ENCODE measurements at places on chromosomes 16 and 17.

GRCh38 chr17:67124450-67125148 is 80.2 kb downstream of the CACNG1 start:
- no peak for DNase-seq

GRCh38 chr16:73027685-73028111 is 20.2 kb downstream of the ZFHX3 start:
- DNase-seq, result no peak

- DNase-seq, result no peak
These were observed 5.1 kb downstream of the ERBB2 start for GRCh38 chr17:39704821-39705551.

- DNase-seq, result no peak
These were observed 14.2 kb upstream of the CACNG4 start for GRCh38 chr17:66950325-66950724.

DNA sequence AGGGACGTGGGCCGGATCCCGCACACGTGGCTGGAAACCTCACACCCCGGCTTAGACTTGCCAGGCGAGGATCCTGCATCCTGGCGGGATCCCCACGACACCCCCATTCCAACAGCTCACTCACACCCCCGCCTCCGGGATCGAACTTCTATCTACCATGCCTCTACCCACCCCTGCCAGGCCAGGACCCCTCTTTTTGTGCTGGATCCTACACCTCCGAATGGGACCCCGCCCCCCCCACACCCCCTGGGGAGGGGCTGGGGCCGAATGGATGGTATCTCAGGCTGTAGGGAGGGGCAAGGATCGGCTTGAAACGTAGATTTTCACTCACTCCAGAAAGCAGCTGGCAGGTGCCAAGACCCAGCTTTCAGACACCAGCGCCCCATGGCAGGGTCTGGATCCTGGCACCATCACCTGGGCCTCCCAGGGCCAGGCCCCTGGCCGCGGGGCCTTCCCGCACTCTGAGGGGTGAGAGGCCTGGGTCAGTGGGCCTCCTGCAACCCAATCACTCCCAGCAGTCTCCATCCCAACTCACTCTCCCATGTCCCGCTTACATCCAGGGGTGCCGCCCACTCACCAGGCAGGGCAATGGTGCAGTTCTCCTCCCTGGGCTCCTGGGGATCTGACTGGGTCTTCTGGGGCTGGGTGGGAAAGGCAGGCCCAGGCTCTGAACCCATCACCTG is 6.7 kb downstream of the PRSS36 start:
- DNase-seq, result no peak

DNA sequence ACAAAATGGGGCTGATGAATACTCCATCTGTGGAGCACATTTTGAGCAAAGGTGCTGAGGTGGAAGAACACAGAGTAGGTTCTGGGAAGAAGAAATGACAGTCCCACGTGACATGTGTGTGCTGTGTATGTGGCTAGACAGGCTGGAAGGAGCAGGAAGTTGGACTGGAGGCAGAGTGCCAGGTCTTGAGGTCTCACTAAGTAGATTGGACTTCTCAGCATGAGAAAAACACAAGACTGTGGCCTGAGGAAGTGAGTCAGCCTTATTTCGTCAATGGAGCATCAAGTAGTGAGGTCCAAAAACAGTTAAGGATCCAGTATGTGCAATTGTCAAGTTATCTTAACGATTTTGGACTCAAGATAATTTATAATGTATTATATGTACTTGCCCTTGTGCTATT is 736.5 kb downstream of the KCNJ2 start:
- no peak for DNase-seq

GRCh38 chr17:20187049-20187448 is 177.9 kb downstream of the SPECC1 start:
- DNase-seq, result no peak

GRCh38 chr17:42271779-42272035 is 4.5 kb downstream of the STAT5B start:
- no peak for DNase-seq

Measured in G401 (cell line).